ENCODE measurements at places on chromosomes 2 and 18.
A peak's percentile ranks its signal among the peaks of the same experiment; 100 is the strongest.

DNA sequence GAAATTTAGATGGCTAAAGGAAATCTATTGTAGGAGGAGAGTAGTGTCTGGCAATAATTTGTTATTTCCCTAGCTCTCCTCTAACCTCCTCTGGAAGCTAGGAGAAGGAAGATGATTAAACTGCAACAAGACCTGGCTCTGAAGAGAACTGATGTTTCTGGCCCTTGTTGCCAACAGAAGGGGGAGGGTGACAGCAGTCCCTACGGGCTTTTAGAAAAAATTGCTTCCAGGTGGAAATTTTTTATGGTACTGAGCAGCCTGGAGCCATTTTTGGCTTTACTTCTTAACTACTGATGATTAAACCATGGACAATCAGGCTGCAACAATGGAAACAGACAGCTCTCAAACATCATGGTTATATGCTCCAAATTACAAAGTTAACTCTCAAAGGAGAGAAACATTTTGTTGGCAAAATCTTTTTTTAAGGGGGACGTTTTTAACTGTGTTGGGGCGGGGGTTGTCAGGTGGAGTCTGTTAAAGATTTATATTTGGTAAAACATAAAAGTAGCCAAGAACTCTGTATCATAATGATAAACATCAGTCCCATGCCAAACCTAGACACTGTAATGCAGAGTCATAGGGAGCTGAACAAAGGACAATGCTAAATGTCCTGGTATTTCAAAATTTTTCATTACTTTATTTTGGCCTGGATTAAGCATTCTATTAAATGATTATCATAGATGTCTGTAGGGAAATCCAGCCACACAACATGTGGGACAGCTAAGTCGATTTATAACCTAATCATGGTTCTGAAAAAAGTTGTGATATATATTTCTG, 70.0 kb downstream of the EXOC6B start:
- DNase-seq, result no peak

DNA sequence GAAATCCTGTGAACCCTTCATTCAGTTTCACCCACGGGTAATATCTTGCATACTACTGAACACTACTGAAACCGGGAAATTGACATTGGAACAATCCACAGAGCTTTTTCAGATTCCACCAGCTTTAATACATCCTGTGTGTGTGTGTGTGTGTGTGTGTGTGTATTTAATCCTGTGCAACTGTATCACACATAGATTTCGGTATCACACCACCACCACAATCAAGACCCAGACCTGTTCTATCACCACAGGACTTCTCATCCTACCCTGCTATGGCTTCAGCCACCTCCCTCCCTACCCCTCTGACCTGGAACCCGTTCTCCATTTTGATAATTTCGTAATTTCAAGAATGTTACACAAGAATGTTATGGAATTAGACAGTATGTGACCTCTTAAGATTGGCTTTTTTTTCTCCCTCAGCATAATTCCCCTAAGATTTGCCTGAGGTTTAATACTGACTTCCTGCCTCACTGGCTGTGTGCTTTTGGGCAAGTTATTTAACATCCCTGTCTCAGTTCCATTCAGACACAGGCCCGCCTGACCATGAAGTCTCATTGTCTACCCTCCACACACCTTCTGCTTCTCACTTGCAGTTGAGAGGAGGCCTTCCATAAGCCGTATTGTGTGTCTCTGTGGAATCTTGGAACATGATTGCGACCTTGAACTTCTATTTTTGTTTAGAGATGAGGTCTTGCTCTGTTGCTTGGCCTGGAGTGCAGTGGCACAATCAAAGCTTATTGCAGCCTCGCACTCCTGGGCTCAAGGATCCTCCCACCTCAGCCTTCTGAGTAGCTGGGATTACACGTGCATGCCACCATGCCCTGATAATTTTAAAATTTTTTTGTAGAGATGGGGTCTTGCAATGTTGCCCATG, 14.4 kb upstream of the TMEM131 start:
- DNase-seq, result no peak

DNA sequence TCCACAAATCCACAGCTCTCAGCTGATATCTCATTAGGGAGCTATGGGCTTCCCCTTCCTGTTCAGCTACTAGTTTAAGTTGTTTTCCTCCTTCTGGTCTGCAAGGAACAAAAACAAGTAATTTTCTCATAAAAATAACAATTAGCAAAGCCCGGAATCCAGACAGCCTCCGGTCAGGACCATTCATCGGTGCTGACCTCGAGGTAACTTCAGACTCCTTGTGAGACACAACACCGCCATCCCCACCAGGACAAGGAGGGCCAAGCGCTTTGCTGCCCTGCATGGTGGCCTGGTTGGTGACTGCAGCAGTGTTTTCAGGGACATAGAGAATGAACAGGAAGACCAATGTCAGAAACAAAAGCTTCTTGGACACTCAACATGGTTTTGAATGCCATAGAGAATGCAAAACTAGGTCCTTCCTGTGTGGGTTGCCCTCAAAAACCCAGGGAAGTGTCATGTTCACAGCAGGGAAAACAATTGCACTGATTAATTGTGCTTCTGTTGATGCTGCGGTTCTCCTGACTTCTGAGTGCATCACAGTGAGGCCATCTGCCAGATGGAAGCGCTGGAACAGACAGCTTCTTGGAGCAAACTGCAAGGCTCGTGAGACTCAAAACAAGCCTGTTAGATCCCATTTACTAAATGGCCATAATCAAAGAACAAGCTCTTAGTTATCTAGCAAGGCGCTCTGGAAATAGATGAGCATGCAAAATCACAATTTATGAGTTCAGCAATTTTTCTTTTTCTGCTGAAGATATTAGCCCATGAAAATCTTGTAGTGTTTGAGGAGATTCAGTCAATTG, 77.1 kb downstream of the HS1BP3 start:
- DNase-seq, result no peak

GRCh38 chr2:207227062-207227748, 61.5 kb upstream of the KLF7 start:
- DNase-seq, result no peak

DNA sequence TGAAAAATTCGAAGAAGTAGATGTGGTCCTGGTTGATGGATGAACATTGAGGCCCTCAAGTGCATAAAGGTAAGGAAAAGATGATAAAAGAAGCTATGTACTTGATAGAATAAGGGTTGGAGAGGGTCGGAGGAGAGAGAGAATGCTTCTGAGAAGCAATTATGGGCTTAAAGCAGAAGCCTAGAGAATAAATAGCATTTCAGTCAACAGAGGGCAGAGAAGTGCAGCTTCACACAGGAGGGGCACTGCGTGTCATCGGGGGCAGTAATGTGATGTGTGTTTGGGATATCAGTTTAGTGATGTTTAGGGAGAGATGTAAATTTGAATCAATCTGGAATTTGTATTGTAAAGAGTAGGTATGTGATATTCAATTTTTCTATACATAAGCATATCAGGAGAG, 334.5 kb downstream of the PIK3C3 start:
- no peak for DNase-seq

DNA sequence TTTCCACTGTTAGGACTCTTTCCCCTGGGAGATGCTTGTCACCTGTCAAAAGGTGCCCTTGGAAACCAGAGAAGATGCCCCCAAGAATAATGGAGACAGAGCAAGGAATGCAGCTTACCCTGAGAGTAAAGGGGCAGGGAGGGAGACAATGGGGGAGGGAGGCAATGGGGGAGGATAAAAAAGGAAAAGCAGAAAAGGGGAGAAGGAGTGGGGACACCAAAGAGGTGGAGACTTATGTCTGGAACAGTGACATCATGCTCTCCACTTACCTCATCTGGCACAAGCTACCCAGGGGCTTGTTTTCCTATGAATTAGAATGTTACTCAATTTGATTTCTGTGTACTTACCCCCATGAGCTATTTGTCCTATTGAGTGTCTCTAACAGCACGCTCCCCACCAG, 67.9 kb downstream of the MRO start:
- no peak for DNase-seq

- peak; percentile 38 for DNase-seq
Measured at GRCh38 chr2:191245869-191246531, 796 bp downstream of the MYO1B start.

- peak; percentile 10 for DNase-seq
Measured at GRCh38 chr2:113720167-113720566, 36.3 kb downstream of the SLC35F5 start.

- DNase-seq, result peak; percentile 90
Measured at GRCh38 chr2:143128681-143129580, at the start of gene ARHGAP15. TSS of gene ARHGAP15 (plus strand) at chr2:143129419.

DNA sequence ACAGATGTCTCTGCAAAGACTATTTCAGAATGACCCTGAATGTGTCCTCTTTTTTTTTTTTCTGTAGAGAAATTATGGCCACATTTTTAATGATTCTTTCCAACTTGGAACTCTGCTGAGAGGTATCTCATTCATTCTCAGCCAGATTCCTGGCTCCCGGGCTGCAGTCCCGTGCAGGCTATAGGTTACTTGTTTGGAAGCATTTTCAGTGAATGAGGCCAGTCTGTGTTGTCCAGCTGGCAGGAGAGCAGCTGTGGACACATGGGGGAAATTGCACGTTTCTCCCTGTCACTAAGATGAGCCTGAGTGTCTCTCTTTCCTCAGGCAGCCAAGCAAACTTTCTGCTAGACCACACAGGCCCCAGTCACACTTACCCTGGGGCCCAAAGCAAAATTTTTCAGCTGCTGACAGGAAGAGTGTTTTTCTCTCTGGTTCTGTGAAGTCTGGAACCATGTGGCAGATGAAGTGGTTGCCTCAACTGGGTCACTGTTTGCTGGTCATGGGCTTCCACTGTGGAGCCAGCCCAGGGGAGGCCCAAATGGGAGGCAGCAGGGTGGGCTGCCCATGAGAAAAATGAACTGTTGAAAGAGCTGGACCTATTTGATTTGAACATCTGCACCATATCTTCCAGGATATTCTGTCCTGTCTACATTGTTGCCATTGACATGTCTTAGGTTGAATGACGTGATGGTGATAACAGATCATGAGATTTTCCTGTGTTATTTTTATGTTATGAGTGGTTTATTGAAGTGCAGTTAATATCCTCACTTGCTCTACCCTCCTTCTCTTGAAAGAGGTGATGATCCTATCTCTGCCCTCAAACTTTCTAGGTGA, 431.2 kb downstream of the LPIN1 start:
- DNase-seq, result peak; percentile 35

DNA sequence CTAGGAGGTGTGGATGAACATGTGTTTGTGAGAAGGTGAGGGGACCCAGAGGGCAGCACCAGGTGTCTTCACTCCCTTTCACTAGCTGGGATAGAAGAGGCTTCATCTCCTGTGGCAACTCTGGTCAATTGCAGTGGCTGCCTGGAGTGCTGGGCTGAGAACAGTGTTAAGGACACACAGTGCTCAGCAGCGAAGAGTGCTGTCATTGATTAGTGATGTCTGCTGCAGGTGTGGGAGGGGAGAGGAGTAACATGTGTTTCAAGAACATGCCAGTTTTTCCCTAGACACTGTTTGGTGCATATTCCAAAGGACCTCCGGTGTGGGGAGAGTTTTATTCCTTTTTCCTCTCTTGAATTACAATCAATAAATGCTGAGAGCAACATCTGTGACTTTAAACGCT, 95.9 kb upstream of the CXCR4 start:
- DNase-seq, result peak; percentile 35

DNA sequence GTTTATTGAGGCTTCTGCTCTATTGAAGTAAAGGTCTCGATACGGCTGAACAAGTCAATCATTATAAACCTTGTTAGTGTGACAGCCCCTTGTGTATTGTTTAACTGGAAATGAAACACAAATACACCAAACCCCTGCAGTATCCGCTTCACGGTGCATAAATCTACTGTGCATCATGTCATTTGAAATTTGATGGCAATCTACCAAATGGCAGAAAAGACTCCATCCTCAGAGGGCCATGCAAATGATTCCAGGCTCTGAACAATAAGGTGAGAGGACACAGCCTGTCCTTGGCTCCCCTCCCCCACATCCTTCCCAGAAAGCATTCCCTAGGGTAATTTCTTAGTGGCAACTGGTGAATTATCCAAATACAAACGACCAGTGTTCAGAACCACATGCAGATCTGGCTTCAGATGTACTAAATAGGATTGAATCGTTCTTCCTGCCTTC, 80.6 kb downstream of the ADCYAP1 start:
- DNase-seq, result no peak

DNA sequence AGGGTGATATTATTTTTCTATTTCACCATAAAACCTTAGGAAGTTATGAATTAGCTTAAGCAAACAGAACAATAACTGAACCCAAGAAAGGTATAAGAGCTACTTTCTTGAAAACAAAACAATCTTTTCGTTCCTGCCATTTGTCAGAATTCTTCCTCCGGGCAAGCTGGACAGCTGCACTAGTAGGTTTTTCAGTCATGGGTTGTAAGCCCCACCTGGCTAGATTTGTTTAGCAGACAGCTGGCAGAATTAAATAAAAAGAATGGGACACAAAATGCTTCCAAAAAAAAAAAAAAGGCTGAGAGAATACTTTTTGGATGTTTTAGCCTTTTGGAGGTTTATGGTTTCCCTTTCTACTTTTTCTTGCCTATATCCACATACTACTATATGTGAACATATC, 694.1 kb downstream of the ARHGAP15 start:
- DNase-seq, result no peak

DNA sequence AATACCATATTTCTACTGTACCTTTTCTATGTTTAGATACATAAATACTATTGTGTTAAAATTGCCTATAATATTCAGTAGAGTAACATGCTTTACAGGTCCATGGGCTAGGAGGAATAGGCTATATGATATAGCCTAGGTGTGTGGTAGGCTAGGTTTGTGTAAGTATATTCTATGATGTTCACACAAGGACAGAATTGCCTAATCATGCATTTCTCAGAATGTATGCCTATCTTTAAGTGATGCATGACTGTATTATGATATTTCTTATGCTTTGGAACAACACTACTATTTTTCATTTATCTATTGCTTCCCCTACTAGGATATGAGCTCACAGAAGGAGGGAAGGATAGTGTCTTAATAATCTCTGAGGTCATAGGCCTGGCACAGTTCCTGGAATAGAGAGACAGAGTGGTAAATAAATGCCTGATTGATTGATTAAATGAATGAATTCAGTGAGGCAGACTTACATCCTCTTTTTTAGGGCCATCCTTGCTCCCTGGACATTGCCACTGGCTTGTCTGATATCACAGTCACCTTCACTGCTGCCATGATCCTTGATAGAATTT, 121.0 kb downstream of the MYO3B start:
- DNase-seq, result no peak

GRCh38 chr2:58865436-58865835, 624.3 kb upstream of the FANCL start:
- DNase-seq, result no peak

GRCh38 chr2:235238537-235238936, 255.3 kb upstream of the AGAP1 start:
- no peak for DNase-seq

DNA sequence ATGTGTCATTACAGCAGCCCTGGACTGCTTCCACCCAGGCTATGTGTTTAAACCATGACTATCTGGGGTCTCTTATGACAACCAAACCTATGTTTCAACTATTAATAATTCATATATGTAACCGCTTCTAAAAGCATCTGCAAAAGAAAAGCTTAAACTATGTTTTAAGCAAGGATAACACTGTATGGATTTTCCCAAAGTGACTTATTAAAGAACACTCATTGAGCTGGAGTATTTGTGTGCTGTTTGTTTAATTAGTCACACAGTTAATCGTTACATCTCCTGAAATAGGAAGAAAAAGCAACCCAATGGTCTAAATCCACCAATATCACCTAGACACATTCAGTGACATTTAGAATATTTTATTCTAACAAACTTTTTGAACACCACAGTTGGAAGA, 51.3 kb downstream of the TMEM163 start:
- no peak for DNase-seq

Measured in B cell (primary cell).